NK-92 treated with Interleukin-12 subunit alpha and Interleukin-12 subunit beta, amount 100 ng/mL, for 24 hours (cell line): ENCODE measurements at places on chromosomes 6 and 20.

DNA sequence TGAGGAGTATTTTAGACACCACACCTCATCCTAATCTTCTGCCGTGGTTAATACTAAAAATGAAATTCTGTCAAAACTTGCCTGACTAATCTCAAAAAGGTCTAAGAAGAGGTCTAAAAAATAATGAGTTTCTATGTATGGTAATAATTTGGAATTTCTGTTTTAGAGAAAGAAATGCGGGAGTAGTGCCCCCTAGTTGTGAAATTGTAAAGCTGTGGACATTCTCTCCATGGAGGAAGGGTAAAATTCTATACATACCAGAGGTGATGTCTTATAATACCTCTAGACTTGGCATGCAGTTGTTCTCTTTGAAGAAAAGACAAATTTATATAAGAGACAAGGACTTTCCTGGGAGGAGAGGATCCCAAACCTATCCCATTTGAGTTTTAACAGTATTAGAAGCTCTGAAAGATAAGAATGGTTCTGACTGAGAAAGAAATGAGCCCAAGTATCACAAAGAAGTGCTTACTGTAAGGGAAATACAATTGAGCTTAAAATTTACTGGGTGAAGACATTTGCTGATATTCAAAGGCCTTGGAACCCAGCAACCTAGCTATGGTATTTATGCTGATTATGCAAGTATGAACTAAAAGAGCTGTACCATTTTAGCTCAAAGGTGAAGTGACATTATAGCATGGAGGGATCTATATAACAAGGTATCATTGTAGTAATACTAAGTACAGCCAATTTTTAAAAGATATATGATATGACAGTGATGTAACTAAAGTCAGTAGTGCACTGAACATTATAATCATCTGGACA is 5.1 kb upstream of the EPHA7 start:
- DNase-seq, result no peak

DNA sequence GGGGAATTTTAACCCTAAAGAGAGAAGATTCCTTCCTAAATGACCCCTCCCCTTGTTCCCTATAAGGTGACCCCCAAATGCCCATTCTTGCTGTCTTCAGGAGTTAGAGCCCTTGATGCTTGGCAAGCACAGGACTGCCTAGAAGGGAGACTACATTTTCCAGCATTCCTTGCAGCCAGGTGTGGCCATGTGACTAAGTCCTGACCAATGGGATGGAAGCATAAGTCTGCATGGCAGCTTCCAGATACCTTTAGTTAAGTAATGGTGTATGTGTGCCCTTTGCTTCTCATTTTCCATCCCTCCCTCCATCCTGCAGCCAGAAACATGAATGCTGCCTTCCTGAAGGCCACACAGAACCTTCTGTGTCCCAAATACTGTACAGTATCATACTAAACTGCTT is 5.5 kb downstream of the BFSP1 start:
- DNase-seq, result no peak

GRCh38 chr6:52562911-52563310 is 13.9 kb downstream of the TRAM2 start:
- DNase-seq, result no peak

DNA sequence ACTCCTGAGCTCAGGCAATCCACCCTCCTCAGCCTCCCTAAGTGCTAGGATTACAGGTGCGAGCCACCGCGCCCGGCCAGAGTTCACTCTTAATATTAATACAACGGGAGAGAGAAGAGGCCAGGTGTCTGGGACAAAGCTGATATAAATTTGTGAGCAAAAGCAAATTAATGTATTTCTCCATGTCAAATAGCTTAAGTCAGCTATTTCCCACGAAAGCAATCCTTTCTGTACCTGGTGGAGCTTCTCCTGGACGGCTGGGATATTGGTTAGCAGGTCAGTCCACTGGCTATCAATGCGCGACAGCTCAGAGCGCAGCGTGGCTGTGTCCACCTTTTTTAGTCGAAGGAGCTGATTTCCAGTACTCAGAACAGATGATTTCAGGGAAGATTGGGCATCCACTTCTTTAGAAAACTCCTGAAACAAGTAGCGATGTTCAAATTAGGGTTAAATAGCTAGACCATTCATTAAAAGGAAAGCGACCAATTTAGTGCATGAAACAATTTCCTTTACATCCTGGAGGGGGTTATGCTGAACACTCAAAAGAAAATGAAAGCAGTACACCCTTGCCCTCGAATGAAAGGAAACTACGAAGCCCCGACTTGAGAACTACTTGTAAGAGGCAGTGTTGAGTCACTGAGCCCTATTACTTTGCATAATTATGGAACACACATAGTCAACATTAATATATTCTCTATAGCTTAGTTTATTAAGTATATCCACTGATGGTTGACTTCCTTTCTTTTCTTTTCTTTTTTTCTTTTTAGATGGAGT is 403.4 kb downstream of the SYNE1 start:
- no peak for DNase-seq

- DNase-seq, result no peak
These were observed 279.2 kb upstream of the FERMT1 start for GRCh38 chr20:6401893-6402557.

DNA sequence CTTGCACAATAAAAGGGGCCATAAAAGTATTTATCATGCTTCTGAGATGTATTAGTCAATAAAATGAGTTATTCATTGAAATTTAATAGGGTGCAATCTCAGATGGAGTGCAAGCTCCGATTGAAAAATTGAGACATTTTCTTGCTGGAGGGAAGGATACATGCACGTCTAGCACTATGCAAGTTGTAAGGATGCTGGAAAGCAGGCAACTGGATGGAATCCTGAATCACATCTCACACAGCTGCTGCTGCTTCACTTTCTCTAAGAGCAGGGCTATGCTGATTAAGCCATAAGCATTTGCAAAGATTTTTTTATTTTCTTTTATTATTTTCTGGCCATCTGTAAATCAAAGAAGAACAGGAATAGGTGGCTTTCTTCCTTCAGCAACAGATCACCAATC is 308.8 kb upstream of the EPHA7 start:
- DNase-seq, result no peak

DNA sequence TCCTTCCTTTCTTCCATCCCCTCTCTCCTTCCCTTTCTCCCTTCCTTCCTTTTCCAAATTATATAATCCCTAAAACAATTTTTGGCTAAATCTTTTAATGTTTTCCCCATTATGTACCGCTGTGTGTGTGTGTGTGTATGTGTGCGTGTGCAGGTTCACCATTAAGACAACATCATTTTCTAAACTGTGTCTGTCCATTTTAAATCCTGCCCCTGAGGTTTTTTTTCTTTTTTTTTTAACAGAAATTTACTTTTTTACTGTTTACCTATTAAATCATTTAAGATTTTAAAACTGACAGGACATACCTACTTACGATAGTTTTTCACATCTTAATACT is 366.3 kb upstream of the EPHA7 start:
- DNase-seq, result no peak

DNA sequence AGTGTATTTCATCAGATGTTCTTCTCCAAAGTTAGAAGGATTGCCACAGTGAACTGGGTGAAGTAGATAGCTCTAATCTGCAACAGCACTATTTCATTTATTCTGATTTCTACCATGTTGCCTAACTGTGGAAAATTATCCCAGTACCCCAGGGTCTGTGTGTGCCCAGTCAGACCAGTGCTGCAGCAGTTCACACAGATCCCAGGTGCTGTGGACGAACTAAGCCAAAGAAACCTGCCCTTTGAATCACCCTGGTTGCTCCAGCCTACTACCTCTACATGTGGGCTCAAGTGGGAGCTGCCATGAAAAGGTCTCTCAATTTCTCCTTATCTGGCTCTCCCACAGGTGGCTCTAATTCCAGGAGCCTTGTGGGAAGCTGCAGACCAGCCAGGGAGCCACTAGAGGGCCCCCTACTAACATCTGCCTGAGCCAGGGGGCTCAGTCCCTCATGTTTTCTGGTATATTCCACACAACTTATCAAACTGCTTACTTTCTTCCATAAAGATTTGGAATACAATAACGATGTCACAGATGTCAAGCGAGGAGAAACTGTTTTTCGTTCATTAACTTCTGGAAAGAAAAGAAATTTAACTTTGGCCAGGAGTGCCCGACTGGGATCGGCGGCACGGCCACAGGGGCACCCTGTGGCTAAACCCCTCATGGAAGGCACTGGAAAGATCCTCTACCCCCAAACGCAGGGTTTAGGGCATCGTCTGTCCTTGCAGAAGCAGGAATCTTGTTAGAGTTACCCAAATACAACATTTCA is 31.6 kb upstream of the LY86 start:
- DNase-seq, result no peak

GRCh38 chr6:119240257-119241110 is 109.1 kb downstream of the MAN1A1 start:
- DNase-seq, result no peak

DNA sequence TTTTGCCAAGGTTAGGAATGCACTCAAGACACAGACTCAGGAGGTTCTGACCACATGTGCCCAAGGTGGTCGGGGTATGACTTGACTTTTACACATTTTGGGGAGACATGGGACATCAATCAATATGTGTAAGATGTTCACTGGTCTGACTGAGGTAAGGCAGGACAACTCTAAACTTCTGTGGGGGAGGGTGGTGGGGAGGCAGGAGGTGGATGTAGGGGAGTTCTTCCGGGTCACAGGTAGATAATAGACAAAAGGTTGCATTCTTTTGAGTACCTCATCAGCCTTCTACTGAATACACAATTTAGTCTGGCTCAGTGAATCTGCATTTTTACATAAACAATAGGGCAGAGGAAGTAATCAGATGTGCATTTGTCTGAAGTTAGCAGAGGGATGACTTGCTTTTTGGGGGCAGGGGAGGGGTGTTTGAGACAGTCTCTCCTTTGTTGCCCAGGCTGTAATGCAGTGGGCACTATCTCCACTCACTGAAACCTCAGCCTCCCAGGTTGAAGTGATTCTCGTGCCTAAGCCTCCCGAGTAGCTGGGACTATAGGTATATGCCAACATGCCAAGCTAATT is 10.9 kb downstream of the ECHDC1 start:
- no peak for DNase-seq

GRCh38 chr20:16457514-16457913 is 115.7 kb downstream of the KIF16B start:
- no peak for DNase-seq

- no peak for DNase-seq
These were observed 24.1 kb downstream of the ALDH8A1 start for GRCh38 chr6:134925800-134926199.

DNA sequence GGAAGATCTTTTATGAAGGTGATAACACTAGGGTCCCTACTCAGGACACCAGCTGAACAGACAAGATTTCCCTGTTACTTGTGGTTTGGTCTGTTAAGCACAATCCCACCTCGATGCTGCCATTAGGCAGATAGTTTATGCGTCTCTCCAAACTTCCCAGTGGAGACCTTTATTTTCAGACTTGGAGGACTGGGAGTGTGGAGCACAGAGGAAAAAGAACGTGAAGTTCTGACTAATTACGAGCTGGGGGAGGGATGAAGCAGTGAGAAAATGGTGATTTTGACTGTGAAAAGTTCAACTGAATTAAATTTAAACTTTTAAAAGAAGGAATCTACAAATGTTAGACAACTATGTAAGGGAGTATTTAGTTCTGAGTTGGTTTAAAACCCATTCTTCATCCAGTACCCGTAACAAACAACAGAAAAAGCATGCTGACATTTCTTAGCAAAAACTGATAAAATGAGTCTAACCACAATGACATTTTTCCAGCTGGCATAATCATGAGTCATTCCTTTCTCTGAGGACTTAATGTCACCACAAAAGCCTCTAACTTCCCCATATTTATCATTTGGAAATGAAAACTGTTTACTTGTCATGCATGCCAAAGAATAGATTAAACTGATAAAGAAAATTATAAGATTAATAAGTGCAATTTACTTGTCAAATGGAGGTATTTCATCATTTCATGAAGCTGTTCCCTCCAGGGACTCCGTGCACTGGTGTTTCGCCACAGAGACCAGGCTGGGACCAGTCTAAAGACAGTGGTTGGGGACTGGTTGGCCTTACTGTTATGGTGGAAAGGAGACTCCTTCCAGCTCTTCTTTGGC is 113.3 kb upstream of the SSTR4 start:
- DNase-seq, result no peak

- no peak for DNase-seq
These were observed 421.1 kb downstream of the BCKDHB start for GRCh38 chr6:80527552-80528052.

- DNase-seq, result no peak
These were observed 1.5 kb downstream of the TNFRSF21 start for GRCh38 chr6:47308198-47308517.

- DNase-seq, result no peak
These were observed 6.1 kb upstream of the TXLNB start for GRCh38 chr6:139297921-139298320.

DNA sequence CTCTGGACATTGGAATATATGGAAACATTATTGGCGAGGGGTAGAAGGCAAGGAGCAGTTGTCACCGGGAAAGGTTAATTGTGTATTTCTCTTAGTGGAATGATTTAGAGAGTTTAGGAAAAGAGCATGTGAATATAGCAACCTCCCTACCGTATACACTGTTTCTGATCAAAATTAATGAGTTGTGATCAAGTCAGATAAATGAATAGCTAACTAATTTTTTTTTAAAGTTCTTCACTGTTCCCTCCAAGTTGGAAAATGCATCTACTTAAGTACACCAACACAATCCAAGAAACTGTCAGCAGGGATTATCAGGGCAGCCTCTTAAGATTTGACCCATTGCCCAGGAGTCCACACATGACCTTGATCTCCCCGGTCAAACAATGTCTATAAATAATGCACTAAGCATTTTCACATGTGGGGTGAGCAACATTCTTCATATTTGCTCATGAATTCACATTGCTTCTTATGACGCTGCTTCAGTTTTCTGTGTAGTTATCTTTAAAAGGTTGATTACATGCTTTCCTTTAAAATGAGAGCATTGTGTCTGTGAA is 680.8 kb upstream of the NRSN1 start:
- DNase-seq, result no peak

DNA sequence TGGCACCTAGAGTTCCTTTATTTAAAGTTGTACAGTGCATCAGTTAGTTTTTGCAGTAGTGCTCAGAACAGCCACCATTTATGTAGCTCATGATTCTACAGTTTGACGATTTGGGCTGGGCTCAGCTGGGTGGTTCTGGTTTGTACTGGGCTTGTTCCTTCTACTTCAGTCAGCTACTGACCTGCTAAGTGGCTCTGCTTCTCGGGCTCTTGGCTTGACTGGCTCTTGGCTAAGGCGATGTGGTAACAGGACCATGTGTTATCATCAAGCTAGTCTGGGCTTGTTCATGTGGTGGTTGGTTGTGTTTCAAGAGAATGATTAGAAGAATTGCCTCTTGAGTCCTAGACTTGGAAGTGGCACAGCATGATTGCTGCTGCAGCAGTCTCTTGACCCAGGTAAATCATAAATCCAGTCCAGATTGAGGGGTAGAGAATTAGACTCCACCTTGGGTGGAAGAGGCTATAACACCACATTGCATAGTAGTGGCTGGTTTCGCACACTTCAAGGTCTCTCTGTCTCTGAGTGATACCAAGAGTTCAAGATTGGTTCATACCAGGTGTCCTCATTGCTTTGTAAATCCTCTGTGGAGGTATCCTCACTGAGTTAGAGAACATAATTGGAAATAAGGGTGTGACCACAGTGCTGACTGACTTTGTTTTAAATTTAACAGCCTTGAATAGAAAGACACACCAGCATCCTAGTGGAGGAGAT is 253.0 kb downstream of the ARID1B start:
- DNase-seq, result no peak
